ENCODE measurements at places on chromosomes 4 and X. TPM values are rescaled to one million over a fixed set of nuclear protein-coding genes. Genes with fewer than 3 reads are reported as not detected.

DNA sequence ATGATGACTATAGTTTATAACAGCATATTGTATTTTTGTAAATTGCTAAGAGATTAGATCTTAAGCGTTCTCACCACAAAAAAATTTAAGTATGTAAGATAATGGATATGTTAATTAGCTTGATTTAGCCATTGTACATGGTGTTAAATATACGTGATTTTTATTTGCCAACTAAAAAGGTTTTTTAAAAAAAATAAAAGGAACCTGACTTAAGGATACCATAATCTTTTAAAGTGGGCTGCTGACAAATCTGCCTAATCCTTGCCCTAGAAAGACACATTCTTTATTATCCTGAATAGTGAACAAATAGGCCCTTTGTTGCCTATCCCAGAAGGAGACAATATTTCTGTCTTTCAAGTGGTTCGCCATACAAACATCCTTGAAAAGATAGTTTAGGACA is 94.6 kb upstream of the FAM47C start:
- H3K4me1 ChIP-seq = no peaks in the 10 kb centered on the region
- H3K27ac ChIP-seq = no peak overlapping the region
- H3K36me3 ChIP-seq = no peaks in the 10 kb centered on the region
- H3K27me3 ChIP-seq = no peaks in the 10 kb centered on the region

GRCh38 chrX:114591121-114591520 is 7.2 kb downstream of the HTR2C start:
- H3K4me1 ChIP-seq = no peaks in the 10 kb centered on the region
- H3K27me3 ChIP-seq = no peaks in the 10 kb centered on the region
- H3K27ac ChIP-seq = no peak overlapping the region
- no peak for DNase-seq
- no peaks in the 10 kb centered on the region for H3K36me3 ChIP-seq
- H3K4me3 ChIP-seq = no peak overlapping the region

GRCh38 chr4:106421441-106422296 is 53.1 kb upstream of the GIMD1 start:
- DNase-seq = no peak
- H3K27ac ChIP-seq = no peak overlapping the region
- no peaks in the 10 kb centered on the region for H3K27me3 ChIP-seq
- no peaks in the 10 kb centered on the region for H3K36me3 ChIP-seq
- H3K4me3 ChIP-seq = no peak overlapping the region

The CDKL5 gene
- 5.7 TPM for total RNA-seq

The FOXP3 gene
- total RNA-seq = not detected

All from body of pancreas (tissue), 4 donors.